ENCODE measurements at places on chromosomes 5 and 9. TPM values are rescaled to one million over a fixed set of nuclear protein-coding genes. Genes with fewer than 3 reads are reported as not detected.

Gene ZNF354C
- 9.4 TPM for total RNA-seq

Gene CFAP157
- total RNA-seq = 4.5 TPM

Gene C5orf58
- not detected for total RNA-seq

Gene TEX48
- total RNA-seq = not detected

Gene SPOUT1
- 26.5 TPM for total RNA-seq

Gene ANXA1
- total RNA-seq = 135 TPM

Gene PCDH12
- 0.61 TPM for total RNA-seq

Gene CCDC192
- 1.4 TPM for total RNA-seq

Gene CERCAM
- total RNA-seq = 48.6 TPM

Gene MEF2C
- total RNA-seq = 91.4 TPM

Gene SPATA31D4
- not detected for total RNA-seq

Gene AGXT2
- not detected for total RNA-seq

Gene BARHL1
- not detected for total RNA-seq

GRCh38 chr5:139368613-139369012, 14.5 kb downstream of the SLC23A1 start:
- DNase-seq = no peak
- H3K4me1 ChIP-seq = no peaks in the 10 kb centered on the region
- no peak overlapping the region for H3K4me3 ChIP-seq
- H3K36me3 ChIP-seq = no peaks in the 10 kb centered on the region
- H3K27me3 ChIP-seq = no peaks in the 10 kb centered on the region

GRCh38 chr5:179152144-179152895, 92.1 kb downstream of the ZNF354C start:
- H3K36me3 ChIP-seq = no peaks in the 10 kb centered on the region
- no peak for DNase-seq
- H3K4me1 ChIP-seq = no peaks in the 10 kb centered on the region
- no peak overlapping the region for H3K4me3 ChIP-seq

GRCh38 chr5:97854871-97855762, 672.1 kb upstream of the RIOK2 start:
- DNase-seq = no peak
- H3K27ac ChIP-seq = no peak overlapping the region
- H3K27me3 ChIP-seq = no peaks in the 10 kb centered on the region

GRCh38 chr5:32707418-32707997, 3.6 kb upstream of the NPR3 start:
- H3K4me3 ChIP-seq = no peak overlapping the region
- H3K4me1 ChIP-seq = peaks cover 4% of the 10 kb centered on the region
- no peak for DNase-seq
- H3K27ac ChIP-seq = no peak overlapping the region
- H3K36me3 ChIP-seq = no peaks in the 10 kb centered on the region

GRCh38 chr5:135188233-135188914, 154.3 kb upstream of the PITX1 start:
- no peak overlapping the region for H3K27ac ChIP-seq
- no peak overlapping the region for H3K4me3 ChIP-seq
- H3K27me3 ChIP-seq = no peaks in the 10 kb centered on the region
- H3K4me1 ChIP-seq = no peaks in the 10 kb centered on the region
- no peaks in the 10 kb centered on the region for H3K36me3 ChIP-seq
- DNase-seq = no peak

DNA sequence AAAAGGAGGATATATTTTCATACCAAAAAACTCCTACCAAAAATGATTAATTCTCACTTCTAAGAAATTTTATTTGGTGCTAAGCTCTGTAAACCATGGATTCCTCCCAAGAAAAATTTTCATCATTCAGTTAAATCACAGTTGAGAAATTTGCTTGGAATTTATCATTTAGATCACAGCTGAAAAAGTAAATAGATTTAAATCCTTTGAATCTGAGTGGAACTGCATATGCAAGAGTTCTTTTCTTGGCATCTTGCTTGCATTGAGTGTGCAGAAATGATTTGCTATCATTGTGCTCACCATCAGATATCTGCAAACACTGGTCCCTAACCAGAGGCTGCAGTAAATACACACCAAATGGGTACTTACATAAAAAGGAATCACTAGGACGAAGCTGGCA, 836.1 kb upstream of the CDH6 start:
- H3K27me3 ChIP-seq = no peaks in the 10 kb centered on the region
- no peak overlapping the region for H3K4me3 ChIP-seq
- no peak for DNase-seq
- H3K27ac ChIP-seq = no peak overlapping the region
- H3K4me1 ChIP-seq = no peaks in the 10 kb centered on the region

- DNase-seq = no peak
- no peaks in the 10 kb centered on the region for H3K4me1 ChIP-seq
- no peak overlapping the region for H3K4me3 ChIP-seq
- H3K27me3 ChIP-seq = no peaks in the 10 kb centered on the region
These were observed 79.3 kb downstream of the ARL15 start for GRCh38 chr5:54230936-54231685.

GRCh38 chr9:134032456-134033222, 7.4 kb downstream of the BRD3OS start:
- H3K36me3 ChIP-seq = no peaks in the 10 kb centered on the region
- no peak for DNase-seq
- H3K27ac ChIP-seq = no peak overlapping the region
- H3K4me3 ChIP-seq = no peak overlapping the region
- no peaks in the 10 kb centered on the region for H3K27me3 ChIP-seq

DNA sequence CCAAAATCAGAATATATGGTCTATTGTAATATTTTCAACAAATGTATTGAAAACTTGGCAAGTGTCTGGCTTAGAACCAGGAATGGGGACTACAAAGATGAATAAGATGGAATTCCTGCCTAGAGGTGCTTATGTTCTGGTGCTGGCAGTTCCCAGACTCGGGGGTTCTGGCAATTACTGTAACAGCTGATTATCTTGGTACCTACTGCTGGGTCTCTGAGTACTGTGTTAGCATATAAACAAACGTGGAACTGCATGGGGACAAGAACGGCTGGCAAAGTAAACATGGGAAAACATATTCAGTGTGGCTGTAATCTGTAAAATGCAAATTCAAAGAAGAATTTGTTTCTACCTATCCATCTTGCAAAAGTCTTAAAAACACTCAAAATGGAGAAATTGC, 89.9 kb downstream of the SLC24A2 start:
- H3K4me3 ChIP-seq = no peak overlapping the region
- H3K4me1 ChIP-seq = no peaks in the 10 kb centered on the region
- H3K36me3 ChIP-seq = no peaks in the 10 kb centered on the region
- H3K27me3 ChIP-seq = no peaks in the 10 kb centered on the region
- H3K27ac ChIP-seq = no peak overlapping the region

- no peak for DNase-seq
- H3K4me1 ChIP-seq = peaks cover 5% of the 10 kb centered on the region
- no peaks in the 10 kb centered on the region for H3K27me3 ChIP-seq
- peak overlapping the region; percentile 31 for H3K4me3 ChIP-seq
- H3K36me3 ChIP-seq = no peaks in the 10 kb centered on the region
These were observed 1.2 kb downstream of the CARD6 start for GRCh38 chr5:40842351-40842750.

DNA sequence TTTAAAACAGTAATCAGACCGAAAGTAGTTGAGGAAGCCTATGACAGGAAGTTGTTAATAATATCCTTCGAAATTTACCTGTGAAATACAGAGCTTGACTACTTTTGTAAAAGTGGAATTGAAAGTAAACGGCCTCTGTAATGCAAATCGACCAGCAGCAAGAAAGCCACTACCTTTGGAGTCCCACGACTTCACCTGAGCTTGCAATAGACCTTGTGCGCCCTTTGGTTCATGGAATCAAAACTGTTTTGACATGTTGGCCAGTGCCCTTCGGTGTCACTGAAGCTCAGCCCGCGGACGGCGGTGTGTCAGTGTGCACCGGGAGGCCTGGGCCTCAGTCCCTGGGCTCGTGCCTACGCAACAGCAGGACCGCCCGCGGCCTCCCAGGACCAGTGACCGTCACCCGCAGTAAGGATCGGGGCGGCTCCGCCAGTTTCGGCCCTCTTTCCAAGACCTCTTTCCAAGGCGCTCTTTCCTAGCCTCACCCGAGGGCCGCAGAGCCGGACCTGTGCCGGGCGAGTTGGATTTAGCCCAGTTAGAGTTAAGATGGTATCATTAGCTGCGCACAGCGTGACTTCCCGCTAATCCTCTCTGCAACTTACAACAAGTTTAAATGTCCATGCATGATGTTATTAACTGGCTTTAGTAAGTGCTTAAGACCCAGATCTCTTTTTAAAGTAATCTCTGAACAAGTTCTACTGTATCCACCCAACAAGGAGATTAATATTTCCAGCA, 223.3 kb downstream of the MEF2C start:
- H3K4me1 ChIP-seq = no peaks in the 10 kb centered on the region
- no peak overlapping the region for H3K27ac ChIP-seq
- DNase-seq = no peak
- H3K4me3 ChIP-seq = no peak overlapping the region
- no peaks in the 10 kb centered on the region for H3K36me3 ChIP-seq

GRCh38 chr5:88555674-88556073, 287.0 kb upstream of the TMEM161B start:
- H3K4me3 ChIP-seq = no peak overlapping the region
- no peaks in the 10 kb centered on the region for H3K27me3 ChIP-seq
- no peak for DNase-seq
- no peaks in the 10 kb centered on the region for H3K4me1 ChIP-seq
- no peak overlapping the region for H3K27ac ChIP-seq

GRCh38 chr5:119304439-119305211, 51.2 kb upstream of the TNFAIP8 start:
- no peaks in the 10 kb centered on the region for H3K4me1 ChIP-seq

DNA sequence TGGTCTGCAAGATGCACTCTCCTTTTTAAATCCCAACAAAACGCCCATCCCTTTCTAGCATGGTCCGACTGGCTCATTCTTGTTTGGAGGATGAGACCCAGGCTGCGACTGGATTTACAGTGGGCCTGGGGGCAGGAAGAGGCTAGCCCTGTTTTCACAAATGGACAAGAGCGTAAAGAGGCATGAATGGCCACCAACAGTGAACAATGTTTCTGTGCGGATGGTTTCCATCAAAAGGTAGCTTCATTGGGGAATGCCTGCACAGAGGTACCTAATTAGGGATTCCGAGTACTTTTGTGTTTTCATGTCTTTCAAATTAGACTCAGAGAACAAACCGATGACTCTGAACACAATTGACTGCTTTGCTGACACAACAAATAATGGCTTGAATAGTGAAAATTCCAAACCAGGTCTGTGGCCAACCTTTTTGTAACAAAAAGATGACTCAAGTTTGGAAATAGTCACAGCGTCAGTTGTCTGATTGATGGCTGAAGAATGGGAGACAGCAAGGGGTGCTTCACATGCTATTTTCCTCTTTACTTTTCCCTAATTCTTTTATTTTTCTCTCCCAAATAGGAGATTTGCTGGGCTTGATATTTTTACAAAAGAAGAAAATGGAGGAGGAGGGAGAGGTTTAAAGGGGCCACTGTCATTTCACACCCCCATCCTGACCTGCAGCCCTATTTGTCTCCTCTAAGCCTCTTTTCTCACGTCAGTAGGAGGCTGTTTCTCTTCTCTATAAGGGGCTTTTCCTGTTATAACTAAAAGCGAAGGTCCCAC, 208.1 kb upstream of the S1PR3 start:
- H3K4me1 ChIP-seq = peaks cover 4% of the 10 kb centered on the region
- H3K27me3 ChIP-seq = no peaks in the 10 kb centered on the region
- DNase-seq = no peak
- no peak overlapping the region for H3K27ac ChIP-seq
- no peak overlapping the region for H3K4me3 ChIP-seq
- no peaks in the 10 kb centered on the region for H3K36me3 ChIP-seq

DNA sequence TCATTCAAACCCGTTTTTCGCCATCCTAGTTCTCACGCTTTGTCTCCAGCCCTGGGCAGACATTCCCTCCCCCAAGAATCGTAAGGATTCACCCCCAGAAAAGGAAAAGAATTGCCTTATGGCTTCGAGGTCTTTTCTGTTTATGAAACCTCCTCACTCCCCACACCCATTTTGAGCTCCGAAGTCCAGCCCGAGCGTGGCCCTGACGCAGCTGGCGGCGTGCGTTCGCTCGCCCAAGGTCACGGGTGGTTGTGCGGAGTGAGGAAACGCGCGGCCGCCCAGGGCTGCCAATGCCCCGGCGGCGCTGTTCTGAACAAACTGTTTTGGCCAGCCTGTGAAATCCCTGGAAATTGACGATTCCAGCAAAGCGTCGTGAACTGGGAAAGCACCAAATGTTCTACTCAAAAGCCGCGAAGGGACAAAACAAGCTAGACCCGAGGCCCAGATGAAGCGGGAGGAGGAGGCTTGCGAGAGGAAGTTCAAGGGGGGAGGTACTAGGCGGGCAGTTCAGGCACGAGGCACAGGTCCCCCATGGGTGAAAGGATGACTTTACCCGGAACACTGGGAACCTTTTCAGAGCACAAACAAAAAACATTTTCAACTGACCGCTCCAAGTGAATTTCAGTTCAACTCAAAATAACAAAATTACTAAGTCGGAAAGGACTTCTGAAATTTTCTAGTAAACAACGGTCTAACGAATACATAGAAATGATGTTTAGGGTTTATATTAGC, 683 bp upstream of the ZFAND5 start:
- H3K4me1 ChIP-seq = no peaks in the 10 kb centered on the region
- H3K4me3 ChIP-seq = peak overlapping the region; percentile 46
- peak overlapping the region; percentile 84 for H3K27ac ChIP-seq

DNA sequence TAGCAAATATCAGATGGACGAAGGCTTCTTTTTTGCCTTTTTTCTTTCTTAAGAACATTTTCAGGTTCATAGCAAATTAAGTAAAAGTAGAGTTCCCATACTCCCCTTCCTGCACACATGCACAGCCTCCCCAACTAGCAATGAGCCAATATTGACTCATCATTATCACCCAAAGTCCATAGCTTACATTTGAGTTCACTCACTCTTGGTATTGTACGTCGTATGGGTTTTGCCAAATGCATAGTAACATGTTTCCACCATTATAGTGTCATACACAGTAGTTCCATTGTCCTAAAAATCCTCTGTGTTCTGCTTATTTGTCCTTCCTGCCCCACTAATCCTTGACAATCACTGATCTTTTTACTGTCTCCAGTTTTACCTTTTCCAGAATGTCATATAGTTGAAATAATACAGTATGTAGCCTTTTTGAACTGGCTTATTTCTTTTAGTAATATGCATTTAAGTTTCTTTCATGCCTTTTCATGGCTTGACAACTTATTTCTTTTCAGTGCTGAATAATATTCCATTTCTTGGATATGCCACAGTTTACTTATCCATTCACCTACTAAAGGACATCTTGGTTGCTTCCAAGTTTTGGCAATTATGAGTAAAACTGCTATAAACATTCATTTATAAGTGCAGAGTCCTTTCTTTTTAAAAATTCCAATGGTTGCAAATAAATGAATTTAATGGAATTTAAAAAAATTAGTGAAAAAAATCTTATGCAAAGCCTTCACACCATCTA, 242.1 kb downstream of the ISL1 start:
- DNase-seq = no peak
- no peak overlapping the region for H3K27ac ChIP-seq
- no peak overlapping the region for H3K4me3 ChIP-seq
- H3K4me1 ChIP-seq = no peaks in the 10 kb centered on the region
